ENCODE measurements at places on chromosomes 11 and 22. TPM values are rescaled to one million over a fixed set of nuclear protein-coding genes. Genes with fewer than 3 reads are reported as not detected.

The KCNJ1 gene
- 0.22 TPM for total RNA-seq

The GGT1 gene
- 20.1 TPM for total RNA-seq

The LRRC56 gene
- total RNA-seq: 2.4 TPM

The SF3A1 gene
- total RNA-seq: 335 TPM

The SCN4B gene
- not detected for total RNA-seq

The INS gene
- not detected for total RNA-seq

The CNTN5 gene
- not detected for total RNA-seq

The SYCE3 gene
- not detected for total RNA-seq

The RASSF10 gene
- total RNA-seq: not detected

The OSBP gene
- 54.9 TPM for total RNA-seq

The CASP12 gene
- total RNA-seq: not detected

The ARHGAP8 gene
- total RNA-seq: 5.7 TPM

The ZNF202 gene
- 8.0 TPM for total RNA-seq
